ENCODE measurements at places on chromosomes 5 and 9.

DNA sequence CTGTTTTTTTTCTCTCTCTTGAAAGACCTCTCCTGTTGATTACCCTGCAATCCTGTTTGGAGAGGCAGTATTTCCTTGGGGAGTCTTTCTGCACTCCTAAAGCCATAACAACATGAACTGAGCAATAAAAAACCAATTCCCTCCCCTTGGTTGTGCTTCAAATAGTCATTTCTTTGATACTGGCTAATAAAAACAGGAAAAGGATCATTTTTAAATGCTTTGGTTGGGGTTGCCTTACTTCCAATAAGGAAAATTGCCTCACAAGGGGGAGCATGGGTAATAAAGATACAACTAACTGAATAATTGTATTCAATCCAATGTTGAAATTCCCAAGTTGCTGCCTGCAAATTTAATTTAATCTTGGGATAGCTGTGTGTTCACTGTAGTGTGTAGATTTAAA lies 13.9 kb downstream of the FBXL7 start:
- DNase-seq: no peak

DNA sequence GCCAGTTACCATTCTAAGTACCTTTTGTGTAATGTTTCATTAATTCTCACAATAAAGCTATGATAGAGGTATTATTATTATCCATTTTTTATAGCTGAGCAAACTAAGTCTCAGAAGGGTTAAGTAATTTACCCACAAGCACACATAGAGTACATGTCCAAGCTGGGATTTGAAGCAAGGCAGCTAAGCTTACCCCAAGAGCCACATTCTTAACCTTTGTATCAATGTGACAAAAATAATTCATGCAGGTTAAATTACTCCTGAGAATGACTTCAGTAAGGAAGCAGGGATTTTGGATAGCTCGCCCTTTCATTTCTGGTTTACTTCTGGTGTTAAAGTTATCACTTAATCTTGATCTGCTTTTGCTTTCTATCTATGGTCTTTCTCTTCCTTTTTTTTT lies 141.9 kb downstream of the ACTBL2 start:
- DNase-seq: no peak

DNA sequence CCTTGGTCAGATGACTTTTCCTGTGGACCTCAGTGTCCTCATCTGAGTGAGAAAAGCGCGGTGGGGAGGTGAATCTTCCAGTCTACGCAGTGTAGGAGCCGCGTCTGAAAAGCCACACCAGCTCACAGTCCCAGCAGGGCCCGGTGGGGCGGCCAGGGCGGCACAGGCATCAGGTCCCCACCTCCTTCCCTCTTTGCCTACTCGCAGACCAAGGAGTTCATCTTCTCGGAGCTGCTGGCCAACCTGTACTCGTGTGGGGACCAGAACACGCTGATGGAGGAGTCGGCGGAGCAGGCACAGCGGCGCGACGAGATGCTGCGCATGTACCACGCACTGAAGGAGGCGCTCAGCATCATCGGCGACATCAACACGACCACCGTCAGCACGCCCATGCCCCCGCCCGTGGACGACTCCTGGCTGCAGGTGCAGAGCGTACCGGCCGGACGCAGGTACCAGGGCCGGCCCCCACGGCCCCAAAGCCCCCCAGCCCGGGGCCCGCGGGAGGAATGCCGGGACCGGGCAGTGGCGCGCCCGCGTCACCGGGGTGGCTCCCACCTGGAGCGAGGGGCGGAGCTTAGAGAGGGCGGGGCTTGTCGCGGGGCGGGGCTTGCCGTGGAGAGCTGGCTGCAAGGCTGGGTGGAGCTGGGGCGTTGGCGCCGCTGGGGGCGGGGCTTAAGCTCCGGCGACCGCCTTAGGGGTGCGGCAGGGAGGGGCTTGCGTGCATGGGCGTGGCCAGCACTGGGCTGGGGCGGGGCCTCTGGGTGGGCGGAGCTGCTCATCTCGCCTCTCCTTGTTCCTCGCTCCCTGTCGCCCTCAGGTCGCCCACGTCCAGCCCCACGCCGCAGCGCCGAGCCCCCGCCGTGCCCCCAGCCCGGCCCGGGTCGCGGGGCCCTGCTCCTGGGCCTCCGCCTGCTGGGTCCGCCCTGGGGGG lies 25.6 kb downstream of the GOLGA2 start:
- DNase-seq: peak; percentile 95

- DNase-seq: no peak
Observed at GRCh38 chr9:91275655-91276054, 86.1 kb downstream of the AUH start.

- no peak for DNase-seq
Observed at GRCh38 chr5:111548992-111549649, 36.8 kb upstream of the STARD4 start.

GRCh38 chr5:139394123-139394653 lies 716 bp downstream of the PROB1 start:
- DNase-seq: no peak

GRCh38 chr5:96919754-96920197 lies 16.1 kb upstream of the LNPEP start:
- DNase-seq: no peak

- DNase-seq: no peak
Observed at GRCh38 chr5:146706321-146706972, 172.1 kb downstream of the PPP2R2B start.

DNA sequence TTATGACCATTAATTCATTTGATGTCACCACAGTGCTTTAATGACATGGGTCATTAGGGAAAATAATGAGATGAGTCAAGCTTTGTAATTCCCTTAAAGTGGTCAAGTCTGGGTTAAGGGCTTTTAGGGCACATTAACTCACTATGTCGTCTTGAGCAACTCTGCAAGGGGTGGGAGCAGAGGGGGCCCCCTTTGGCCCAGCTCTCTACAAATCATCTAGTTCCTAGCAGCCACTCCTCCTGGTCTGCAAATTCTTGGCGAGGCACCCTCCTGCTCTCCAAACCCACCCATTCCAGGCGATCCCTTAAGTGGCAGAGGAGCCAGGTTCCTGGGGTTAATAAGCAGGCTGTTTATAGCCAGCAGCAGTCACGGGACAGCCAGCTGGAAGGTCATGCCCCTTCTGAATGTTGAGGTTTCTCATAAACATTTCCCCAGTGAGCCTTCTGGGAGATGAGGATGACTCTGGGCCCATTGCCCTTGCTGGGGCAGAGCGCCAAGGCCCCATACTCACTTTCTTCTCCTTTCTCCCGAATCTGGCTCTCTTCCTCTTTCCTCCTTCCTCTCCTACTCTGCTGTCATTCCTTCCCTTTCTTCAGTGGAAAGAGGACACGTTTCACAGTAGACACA lies 14.3 kb upstream of the GPX3 start:
- no peak for DNase-seq

- DNase-seq: peak; percentile 90
Observed at GRCh38 chr9:4866239-4866969, 73.7 kb downstream of the RCL1 start.

- no peak for DNase-seq
Observed at GRCh38 chr5:34585601-34586104, 70.5 kb upstream of the RAI14 start.
